ENCODE measurements at places on chromosomes 7 and 10. TPM values are rescaled to one million over a fixed set of nuclear protein-coding genes. Genes with fewer than 3 reads are reported as not detected.

SKAP2 gene
- 36.7 TPM for total RNA-seq

DYDC2 gene
- total RNA-seq, result not detected

GRCh38 chr10:128624656-128625530 lies 498.7 kb upstream of the MKI67 start:
- no peak for DNase-seq

SRPK2 gene
- total RNA-seq, result 27.8 TPM
